ENCODE measurements at places on chromosomes 1 and 21. TPM values are rescaled to one million over a fixed set of nuclear protein-coding genes. Genes with fewer than 3 reads are reported as not detected.
A peak's percentile ranks its signal among the peaks of the same experiment; 100 is the strongest.

Gene KPRP
- total RNA-seq: not detected

Gene GSTM3
- 289 TPM for total RNA-seq

Gene ISG20L2
- 10.5 TPM for total RNA-seq

Gene GRIK3
- total RNA-seq: 0.23 TPM

- DNase-seq: no peak
Measured at GRCh38 chr1:43256675-43257570, 12.9 kb upstream of the TMEM125 start.

Gene GBP6
- not detected for total RNA-seq

DNA sequence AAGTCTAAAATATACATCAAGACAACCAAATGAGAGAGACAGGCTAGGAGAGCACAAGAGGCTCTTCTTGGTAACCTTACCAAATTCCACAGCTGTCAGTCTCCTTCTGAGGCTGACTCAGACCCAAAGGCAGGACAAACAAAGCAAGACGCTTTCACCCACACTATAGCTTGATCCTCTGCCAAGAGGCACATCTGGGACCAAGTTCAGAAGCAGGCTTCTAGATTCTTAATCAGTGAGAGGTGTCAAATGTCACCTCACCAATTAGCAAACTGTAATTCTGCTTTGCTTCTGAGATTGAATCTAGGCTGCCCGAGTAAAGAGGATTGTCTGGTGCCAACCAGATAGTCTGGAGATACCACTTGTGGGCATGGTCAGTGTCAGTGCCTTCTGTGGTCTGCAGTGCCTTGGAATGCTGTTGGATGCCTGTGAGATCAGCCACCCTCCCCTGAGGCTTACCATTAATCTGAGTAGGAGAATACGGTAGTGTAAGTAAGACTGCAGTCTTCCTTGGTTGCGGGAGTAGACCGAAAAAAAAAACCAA lies 151.0 kb downstream of the FMN2 start:
- DNase-seq: no peak

DNA sequence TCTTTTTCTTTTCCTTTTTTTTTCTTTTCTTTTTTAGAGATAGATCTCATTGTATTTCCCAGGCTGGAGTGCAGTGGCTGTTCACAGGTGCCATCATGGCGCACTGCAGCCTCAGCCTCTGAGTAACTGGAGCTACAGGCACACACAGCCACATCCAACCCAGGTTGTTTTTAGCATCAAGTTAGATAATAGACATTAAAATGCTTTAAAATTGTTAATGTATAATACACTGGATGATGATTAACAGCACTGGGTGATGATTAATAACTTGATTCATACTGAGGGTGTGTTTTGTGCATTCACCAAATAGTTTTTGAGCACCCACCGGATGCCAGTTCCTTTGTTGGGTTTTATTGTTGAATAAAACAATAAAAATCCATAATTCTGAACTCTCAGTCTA lies 75.2 kb downstream of the BEND5 start:
- no peak for DNase-seq

Gene TMEM269
- total RNA-seq: not detected

- no peak for DNase-seq
Measured at GRCh38 chr21:42319851-42320572, 4.8 kb upstream of the TFF3 start.

Gene CLCNKB
- 2.9 TPM for total RNA-seq

Gene SLC6A17
- 0.23 TPM for total RNA-seq

DNA sequence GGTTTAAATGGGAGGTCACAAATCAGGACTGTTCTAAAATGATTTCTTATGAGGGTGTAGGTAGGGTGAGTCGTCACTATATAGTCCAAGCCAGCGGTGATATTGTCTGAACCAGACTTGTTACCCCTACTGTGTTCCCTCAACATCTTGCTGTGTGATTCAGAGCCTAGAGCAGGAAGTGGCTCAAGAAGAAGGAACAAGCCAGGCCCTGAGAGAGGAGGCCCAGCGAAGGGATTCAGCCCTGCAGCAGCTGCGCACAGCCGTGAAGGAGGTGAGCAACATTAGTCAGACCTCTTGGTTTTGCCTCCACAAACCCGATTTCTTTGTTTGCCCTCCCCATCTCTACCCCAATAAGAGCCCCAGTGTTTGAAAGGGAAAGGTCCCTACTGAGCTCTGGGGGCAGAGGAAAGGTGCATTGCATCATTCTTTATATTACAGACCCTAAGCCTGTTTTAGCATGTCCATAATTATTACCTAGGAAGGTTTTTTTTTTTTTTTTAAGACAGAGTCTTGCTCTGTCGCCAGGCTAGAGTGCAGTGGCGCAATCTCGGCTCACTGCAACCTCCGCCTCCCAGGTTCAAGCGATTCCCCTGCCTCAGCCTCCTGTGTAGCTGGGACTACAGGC lies 5.0 kb upstream of the SH3BGRL3 start:
- DNase-seq: no peak

Gene NBPF6
- total RNA-seq: not detected

DNA sequence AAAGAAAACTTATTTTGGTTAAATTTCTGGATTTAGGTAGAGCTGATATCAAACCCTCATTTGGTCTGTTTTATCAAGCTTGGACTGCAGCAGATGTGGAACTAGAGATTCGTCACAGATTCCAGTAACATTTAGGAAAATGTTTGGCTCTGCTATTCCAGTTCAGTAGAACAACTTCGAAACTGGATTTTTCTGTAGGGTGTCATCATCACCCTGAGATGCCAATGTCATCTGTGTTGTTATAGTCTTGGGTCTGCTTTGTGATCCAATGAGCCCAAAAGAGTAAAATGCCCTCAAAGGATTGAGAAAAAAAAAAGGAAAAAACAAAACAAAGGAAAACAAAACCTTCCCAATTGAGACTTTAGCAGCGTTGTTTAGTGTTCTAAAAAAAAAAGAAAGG lies 55.4 kb downstream of the LAMC2 start:
- DNase-seq: no peak

GRCh38 chr1:54951810-54952226 lies 28.6 kb upstream of the TMEM61 start:
- no peak for DNase-seq

- DNase-seq: no peak
Measured at GRCh38 chr1:31828341-31828740, 12.5 kb upstream of the SPOCD1 start.

DNA sequence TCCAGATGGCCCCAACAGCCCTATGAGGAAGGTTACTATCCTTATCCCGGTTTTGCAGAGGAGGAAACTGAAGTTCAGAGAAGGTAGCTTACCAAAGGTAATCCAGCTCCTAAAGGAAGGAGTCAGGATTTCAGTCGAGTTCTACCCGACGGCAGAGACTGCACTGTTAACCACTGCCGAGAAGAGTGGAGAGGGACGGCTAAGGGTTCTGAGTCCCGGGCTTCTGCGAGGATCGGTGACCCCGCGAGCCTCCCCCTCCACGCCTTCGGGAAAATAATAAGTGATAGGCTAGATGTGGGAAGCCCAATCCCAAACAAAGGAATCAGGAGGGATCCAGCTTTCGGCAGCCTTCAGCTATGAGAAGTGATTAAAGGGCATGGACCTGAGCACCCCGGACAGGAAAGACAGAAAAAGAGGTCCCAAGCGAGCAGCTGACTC lies 587 bp downstream of the TMEM53 start:
- no peak for DNase-seq

DNA sequence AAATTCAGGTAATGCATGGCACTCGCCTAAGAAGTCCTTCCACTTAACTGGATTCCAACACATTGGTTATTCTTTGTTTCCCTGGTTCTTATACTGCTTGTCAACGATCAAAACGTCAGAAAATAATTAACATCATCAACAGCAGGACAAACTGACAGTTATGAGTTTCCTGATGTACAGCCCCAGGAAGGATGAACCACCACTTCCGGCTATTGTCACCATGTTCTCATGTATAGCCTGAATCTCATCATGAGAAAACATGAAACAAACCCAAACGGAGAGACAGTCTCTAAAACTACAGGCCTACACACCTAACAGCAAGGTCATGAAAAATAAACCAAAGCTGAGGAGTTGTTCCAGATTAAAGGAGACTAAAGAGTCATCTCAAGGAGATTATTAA lies 60.5 kb upstream of the FBXO28 start:
- no peak for DNase-seq

GRCh38 chr21:14977814-14978213 lies 87.0 kb downstream of the NRIP1 start:
- no peak for DNase-seq

DNA sequence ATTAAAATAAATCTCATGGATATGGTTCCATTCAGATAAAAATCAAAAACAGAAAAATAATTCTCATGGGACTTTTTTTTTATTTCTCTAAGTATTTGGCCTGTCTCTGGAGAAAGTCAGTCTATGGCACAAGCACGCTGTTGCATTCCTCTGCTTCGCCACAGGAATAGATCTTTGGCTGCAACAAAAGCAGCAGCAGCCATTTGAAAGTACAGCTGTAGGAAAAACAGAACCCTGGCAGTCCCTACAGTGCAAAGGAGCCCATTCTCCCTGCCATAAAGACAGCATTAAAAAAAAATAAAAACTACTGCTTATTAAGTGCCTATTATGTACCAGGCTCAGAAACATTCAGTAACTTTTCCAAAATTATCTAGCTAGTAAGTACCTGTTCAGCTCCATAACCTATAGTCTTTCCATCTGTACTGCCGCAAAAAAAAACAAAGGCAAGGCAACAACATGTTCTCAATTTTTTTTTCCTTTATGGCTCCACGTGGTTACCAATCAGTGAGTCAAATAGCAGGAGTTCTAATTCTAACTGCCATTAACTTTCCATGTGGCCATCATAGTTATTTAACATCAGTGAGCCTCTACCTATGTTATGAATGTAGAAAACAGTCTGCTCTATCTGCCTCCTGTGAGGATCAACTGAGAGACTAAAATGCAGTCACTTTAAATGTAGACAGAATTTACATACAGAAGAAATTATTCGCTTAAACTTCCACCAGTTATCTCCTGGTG lies 22.7 kb downstream of the SLC35D1 start:
- DNase-seq: peak; percentile 13

- no peak for DNase-seq
Measured at GRCh38 chr1:30866594-30866993, 42.0 kb downstream of the SDC3 start.

Gene TDRD5
- total RNA-seq: not detected

- DNase-seq: no peak
Measured at GRCh38 chr1:12163210-12163609, 3.6 kb upstream of the TNFRSF1B start.

DNA sequence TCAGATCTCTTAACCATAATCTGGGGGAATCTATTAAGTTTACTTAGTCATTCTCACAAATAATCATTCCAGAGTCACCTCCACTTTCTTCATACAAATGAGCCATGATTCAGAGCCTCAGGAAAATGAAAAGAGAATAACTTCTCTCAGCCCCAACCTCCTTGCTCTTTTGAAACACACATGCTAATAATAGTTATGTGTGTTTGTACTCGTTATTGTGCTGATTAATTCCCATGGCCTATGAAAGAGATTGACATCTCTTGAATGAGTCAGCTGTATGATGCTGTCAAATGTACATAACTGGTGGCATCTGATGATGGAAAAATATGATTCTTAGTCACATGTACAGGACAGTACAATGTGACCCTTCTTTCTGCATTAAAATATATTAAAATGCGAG lies 41.5 kb downstream of the DTL start:
- no peak for DNase-seq

Gene PLPPR5
- total RNA-seq: not detected

DNA sequence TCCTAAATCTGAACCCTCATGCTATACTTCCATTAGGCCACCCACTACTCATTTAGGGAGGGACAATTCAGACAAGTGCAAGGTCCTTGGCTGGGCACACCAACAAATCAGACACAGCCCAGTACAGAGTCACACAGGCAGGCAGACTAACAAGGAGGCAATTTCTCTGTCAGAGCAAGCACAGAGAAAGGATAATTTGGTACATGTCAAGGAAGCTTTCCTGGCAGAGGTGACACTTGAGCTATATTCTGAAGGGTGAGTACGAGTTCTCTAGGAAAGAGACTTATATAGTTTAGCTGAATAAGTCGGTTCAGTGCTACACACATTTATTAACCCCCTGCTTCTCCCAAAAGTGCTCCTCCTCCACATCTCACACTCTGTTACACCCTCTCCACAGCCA lies 455.9 kb downstream of the OMA1 start:
- DNase-seq: no peak

GRCh38 chr1:44842862-44843655 lies at the start of gene PTCH2:
Gene PTCH2 (minus strand): TSS chr1:44843253. CDS start chr1:44842932, 321 bp downstream.
- peak; percentile 72 for DNase-seq

GRCh38 chr1:55632906-55633305 lies 417.7 kb upstream of the USP24 start:
- no peak for DNase-seq

Gene SELL
- total RNA-seq: 8.5 TPM

- no peak for DNase-seq
Measured at GRCh38 chr1:5620997-5621396, 371.2 kb downstream of the NPHP4 start.

DNA sequence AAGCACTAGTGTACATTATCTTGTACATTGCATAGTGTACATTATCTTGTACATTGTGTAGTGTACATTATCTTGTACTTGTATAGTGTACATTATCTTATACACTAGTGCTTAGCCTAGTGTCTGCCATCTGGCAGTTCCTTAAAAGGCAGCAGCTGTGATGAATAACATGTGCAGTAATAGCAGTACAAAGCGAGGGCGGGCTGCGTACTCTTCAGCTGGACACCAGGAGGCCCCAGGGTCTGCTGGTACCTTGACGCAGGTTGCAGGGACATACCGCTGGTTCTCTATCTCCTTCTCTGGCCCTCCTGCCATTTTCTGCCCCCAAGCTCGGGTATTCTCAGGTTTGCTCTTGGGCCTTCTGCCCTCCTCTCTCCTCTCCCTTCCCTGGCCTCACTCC lies 149.6 kb downstream of the SEC16B start:
- DNase-seq: no peak

Gene GJC2
- 1.0 TPM for total RNA-seq
